ENCODE measurements at places on chromosomes 6 and 20.

- no peak for DNase-seq
Measured at GRCh38 chr20:38200646-38201045, 35.6 kb upstream of the TGM2 start.

DNA sequence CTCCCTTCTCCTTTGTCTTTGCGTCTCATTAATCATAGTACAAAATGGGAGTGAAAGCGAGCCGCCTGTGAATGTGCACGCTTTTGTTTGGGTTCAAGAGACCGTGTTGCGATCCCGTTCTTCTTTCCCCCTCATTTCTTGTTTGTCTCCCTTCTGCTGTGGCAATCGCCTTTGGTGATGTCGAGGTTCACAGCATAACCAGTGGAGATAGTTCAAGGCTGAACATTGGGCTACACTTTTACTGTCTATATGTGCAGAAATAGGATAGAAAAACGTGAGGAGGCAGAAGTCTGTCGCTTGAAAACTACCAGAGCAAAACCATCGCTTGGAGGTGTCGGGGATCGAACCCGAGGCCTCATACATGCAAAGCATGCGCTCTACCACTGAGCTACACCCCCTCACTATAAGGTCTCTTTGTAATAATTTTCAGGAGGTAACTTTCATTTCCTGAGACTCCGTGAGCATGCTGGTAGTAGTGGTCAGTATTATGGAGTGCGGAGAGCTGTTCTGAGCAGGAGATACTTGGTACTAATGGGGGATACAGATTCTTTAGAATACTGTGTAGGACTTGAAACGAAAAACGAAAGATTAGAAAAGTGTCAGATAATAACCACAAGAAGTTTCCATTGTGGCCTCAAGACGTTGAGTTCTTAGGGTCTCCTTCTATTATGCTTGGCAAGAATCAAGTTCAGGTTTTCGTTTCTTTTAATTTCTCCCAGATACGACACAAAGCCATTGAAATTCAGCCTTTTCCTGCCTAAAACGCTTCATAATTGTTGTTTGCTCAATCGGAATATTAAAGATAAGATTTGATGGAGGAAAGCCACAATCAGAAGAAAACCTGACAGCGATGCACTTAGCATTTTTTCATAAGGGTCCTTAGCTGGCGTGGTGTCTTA, 106.6 kb downstream of the TRIM27 start:
- DNase-seq, result no peak

GRCh38 chr20:31835977-31836852, 9.2 kb downstream of the FOXS1 start:
- peak; percentile 41 for DNase-seq

DNA sequence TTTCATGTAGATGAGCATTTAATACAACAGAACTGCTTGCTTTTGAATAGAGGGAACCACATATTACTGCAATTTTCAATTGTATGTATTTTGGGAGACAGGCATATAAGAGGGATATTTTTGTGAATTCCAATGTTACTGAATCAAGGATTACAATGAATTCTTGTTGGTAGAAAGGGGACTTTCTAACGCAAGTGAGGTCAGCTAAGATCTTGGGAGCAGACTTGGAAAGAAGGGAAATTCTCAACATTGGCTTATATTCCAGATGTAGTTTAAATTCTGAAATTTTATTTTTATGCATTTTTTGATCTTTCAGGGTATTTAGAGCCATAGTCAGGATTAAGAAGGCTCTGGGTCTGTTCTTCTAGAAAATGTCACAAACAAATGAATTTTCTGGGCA, 43.3 kb upstream of the CTAGE9 start:
- no peak for DNase-seq

GRCh38 chr20:61923371-61924166, 142.1 kb downstream of the TAF4 start:
- no peak for DNase-seq

DNA sequence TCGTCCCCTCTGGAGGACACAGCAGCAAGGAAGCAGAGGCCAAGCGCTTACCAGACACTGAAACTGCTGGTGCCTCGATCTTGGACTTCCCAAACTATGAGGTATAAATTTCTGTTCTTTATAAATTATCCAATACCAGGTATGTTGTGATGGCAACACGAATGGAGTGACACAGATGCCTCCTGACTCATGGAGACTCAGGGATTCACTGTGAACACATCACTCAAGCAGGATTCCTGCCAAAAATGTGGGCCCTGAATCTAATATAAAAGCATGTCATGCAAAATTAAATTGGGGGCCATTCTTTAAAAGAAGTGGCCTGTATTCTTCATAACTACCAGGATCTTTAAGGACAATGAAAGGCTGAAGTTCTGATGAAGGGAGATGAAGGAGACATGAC, 52.5 kb upstream of the SLC22A23 start:
- no peak for DNase-seq

GRCh38 chr6:10219510-10219909, 195.4 kb downstream of the TFAP2A start:
- DNase-seq, result no peak

GRCh38 chr6:28003661-28004060, 46.6 kb downstream of the OR2B6 start:
- no peak for DNase-seq
